ENCODE measurements at places on chromosomes 7 and 10.

DNA sequence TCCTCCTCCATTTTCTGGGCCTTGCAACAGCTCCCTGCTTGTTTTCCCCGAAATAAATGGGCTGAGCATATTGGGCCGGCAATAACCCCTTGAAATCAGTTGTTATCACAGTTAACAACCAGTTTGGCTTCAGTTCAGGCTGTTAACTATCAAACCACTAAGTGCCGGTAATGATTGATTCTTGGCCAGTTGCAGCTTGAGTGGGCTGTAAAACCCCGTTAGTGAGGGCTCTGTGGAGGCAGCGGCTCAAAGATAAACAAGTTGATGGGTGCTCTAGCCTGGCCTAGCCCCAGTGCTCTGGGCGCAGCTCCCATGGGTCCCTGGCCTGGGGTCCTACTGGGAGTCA is 8.3 kb downstream of the FGF8 start:
- no peak for DNase-seq

GRCh38 chr7:141640239-141640840 is 61.6 kb downstream of the DENND11 start:
- no peak for DNase-seq

DNA sequence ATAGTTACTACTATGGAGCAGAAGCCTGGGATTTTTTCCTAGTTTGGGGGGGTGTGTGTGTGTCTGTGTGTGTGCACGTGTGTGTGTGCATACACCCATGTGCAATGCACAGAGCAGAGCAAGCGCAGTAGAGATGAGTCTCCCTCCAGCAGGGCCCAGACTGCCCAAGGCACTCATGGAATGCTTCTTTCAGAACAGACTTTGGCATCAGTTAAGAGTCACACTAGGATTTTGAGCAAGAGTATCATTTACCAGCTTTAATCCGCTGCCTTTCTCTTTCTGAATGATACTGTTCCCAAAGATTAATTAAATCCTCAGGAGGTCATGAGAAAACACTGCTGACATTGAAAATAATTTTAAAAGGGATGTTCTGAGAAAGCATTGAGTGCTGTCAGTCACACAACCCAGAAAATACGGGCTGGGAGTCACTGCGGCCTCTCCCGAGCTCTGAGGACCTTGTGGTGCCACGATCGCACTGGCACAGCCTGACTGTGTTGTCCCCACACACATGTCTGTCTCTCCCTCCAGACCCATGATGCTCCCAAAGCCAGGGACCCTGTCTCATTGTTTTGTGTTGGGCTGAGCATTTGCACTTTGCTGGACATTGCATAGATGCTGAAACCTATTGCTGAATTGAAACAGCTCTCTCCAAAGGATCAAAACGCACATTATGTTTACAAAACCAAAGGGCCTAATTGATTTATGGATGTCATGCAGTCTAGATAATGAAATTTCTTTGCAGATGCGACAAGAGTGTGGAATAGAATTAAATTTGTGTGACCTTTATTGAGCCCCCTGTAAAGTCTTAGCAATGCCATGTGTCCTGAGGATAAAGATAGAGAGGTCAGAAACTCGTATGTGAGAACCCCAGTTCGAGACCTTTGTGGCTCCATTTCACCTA is 54.7 kb upstream of the FIGNL1 start:
- DNase-seq, result no peak

DNA sequence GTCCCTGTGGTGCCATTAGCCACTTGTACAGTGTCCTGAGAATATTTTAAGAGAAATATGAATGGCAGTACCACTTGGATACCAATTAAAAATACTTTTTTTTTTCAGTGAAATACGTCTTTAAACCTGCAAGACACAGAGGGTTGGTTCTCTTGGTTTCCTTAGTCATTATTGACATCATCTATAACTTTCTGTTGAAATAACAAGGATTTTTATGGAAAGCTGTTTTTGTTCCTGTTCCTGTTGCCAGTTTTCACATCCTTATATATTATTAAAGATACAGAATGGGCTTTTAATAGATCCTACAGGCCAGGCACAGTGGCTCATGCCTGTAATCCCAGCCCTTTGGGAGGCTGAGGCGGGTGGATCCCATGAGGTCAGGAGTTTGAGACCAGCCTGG is 579.9 kb downstream of the AUTS2 start:
- no peak for DNase-seq

- DNase-seq, result peak; percentile 30
Observed at GRCh38 chr7:80018941-80019808, 115.5 kb upstream of the GNAI1 start.

DNA sequence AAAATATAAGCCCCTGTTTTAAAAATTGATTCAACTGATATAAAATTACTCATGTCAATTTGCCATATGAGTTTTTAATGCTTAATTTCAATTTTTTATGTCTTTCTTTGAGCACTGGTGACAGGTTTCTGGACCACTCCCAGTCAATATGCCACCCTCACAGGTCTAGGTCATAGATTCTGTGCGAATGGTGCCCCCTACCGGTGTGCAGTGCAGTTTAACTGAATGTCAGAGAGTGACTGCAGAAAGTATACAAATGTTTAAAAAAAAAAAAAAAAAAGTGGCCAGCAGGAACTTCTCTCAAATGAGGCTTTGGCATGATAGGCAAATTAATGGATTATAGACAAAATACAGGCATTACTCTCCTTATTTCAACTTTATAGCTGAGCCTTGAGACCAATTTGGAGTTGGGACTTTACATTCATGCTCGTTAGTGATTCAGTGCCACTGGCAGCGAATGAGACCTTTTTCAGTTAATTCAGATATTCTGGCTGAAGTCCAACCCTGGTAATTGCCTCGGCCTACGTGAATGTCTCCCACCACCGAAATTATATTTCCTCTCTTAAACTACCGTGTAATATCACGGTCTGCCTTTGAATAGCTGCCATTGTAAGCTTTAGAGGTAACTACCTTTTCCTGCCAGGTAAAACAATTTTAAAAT is 427.6 kb downstream of the PHTF2 start:
- DNase-seq, result no peak

GRCh38 chr7:33909755-33910154 is 4.4 kb downstream of the BMPER start:
- no peak for DNase-seq

- no peak for DNase-seq
Observed at GRCh38 chr7:148863324-148863723, 20.8 kb downstream of the EZH2 start.

DNA sequence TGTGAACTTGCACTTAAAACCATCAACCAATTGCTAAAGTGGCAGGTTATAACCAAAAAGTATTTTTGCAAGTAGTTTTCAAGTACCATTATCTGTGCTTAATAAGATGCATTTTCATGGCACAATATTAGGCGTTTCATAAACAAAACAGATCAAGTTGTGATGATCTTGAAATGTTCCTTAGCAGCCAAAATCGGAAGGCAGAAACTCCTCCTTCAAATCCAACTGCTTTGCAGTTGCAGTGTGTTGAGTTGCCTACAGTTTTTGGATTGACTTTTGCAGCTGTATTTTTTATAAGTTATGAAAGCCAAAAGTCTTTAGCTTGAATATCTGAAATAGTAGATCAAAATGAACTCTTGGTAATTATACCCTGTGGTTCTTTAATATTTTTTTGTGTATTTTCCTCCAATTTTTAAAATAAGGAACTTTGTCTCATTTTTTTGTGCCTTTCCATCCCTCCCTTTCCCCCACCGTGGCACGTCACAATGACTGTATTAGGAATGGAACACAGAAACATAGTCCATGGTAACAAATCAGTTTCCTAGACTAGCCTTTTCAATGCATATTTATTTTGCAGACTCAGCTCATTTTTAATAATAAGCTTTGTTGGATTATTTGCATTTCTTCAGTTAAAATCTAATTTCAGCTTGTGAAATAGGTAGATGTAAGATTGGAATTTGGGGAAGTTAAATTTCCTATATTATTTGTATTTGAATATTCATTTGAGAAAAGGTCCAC is 80.8 kb downstream of the ADD3 start:
- DNase-seq, result no peak

GRCh38 chr10:84012831-84013458 is 126.4 kb upstream of the GHITM start:
- DNase-seq, result peak; percentile 13

DNA sequence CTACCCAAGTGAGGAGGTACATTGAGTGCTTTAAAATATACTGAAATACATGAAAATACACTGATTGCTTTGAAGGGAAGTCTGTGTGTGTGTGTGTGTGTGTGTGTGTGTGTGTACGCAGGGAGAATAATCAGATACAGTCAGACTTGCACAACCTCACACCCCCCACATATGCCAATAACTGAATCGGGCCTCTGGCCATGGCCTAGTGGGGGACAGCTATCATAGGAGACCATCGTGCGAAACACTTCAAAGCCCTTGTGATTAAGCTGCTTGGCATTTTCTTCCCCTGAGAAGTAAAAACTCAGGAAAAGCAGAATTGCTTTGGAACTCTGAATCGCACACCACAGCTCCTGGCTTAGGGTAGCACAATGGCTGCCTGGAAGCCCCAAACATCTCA is 135.1 kb downstream of the C10orf105 start:
- DNase-seq, result no peak

DNA sequence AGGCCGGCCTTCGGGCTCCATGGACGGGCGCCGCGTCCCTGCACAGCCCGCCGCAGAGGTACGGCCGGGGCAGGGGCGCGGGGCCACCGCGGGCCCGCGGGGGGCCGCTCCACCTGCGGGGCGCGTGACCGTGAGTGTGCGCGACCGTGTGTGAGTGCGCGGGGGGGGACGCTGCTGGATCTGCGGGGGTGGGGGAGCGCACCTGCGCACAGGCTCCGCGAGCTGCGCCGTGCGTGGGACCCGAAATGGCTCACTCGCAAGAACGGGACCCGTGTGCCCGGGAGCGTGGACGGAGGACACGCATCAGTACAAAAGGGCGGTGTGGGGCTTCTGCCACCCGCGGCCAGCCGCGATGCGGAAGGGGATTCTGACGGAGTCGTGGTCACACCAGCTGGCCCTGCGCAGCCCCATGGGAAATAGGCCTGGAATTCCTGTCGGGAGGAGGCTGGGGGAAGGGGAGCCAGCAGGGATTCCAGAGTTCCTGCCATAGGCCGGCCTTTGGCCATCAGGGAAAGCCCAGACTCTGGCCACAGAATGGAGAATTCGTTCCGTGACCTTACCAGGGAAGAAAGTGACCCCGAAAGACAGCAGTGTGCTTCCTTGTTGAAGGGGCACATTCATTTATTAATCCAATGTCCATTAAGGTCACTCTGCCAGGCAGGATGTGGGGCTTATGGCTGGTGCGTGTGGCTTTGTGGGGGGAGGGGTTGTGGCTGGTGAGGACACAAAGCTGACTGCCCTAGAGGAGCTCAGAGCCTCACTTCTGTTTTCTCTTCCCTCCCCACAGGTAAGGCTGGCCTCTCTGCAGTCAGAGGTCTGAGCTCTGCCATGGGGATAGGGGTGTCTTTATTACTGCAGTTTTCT is 494 bp downstream of the REPIN1 start:
- peak; percentile 41 for DNase-seq

DNA sequence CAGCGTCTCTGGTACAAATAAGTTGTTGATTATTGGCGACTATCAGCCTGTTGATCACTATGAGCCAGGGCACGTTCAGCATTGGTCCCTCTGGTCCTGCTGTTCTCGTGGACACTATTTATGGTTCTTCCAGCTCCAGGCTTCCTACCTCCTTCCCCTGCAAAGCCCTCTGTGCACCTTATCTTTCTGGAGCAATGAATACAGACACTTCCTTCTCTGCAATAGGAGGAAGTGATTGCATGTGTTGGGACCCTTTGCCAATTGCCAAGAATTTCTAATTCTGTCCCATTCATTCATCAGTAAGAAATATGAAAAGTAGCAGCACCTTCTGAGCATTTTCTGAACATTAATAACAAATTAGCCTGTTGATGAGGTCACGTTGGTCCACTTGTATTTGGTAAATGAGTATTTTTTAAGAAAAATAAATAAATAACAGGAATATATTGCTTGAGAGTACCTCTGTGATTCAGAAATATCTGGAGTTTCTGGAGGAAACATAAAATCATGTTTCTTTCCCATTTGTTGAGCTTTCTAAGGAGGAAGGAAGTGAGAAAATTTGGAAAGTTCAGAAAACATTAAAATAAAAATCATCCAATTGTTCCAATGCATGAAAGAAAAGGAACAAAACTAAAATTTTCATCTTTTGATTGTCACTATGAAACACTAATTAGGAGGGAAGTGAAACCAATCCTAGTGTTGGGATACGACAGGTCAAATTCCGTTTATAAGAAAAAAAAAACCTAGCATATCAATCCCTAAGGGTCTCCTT is 259.1 kb upstream of the KLF6 start:
- no peak for DNase-seq

DNA sequence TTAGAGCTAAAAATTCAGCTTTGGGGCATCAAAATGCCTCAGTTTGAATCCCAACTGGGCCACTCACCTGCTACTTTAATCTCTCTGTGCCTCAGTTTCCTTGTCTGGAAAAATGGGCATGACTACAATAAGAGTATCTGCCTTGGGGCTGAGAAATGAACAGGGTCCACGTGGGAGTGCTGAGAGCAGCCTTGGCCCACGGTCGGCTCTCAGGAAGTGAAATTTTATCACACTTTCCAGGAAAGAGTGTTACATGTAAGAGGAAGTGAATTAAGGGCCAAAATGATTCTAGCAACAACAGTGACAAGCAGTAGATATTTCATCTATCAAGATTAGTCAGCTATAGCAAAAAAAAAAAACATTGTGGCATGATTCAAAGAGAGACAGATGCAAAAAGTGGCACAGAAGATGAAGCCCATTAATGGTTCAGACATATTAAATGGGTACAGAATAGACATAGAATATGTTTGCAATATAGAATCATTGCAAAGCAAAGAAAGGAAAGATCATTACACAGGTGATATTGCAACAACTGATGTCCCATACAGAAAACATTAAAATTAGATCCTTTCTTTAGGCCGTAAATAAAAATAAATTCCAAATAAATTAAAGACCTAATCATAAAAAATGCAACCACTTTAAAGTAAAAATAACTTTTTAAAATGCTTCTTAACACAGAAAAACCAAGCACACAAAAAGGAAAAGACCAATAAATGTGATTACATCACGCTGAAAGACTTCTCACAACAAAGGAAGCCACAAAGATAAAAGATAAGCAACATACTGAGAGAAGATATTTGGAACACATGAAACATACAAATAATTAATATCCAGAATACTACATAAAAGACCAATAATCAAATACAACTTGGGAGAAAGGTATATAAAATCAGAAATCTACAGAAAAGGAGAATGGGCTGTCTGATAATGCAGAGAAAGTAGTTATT is 4.3 kb downstream of the TMEM273 start:
- peak; percentile 86 for DNase-seq

DNA sequence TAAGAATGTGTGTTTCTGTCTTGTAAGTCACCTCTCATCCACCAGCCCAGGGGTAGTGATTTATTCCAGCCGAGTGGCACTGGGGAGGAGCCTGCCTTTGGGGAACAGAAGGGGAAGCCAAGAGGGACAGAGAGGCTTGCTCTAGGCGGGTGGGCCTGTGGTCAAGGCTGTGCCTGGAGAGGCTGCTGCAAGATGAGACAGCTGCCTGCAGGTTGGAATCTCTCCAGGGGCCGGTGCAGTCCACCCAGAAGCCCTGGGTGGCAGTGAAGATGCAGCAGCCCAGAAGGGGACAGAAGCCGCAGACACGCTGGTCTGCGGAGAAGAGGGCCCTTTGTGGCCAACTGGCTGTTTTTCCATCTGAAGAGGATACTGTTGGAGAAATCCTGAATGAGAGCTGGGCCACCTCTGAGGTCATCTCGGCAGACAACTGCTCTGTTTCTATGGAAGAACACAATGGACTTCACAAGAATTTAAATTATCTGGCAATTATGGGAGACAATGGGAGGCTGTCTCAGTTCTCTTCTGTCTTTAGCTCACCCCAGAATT is 175.7 kb downstream of the GFRA1 start:
- no peak for DNase-seq

GRCh38 chr7:143002106-143002505 is 24.8 kb downstream of the OR9A2 start:
- DNase-seq, result no peak

GRCh38 chr10:64408391-64409183 is 887.4 kb downstream of the REEP3 start:
- no peak for DNase-seq

Data from T-helper 2 cell (primary cell).